Diencephalon (tissue), 1 donor: ENCODE measurements at places on chromosomes 6 and 20. TPM values are rescaled to one million over a fixed set of nuclear protein-coding genes. Genes with fewer than 3 reads are reported as not detected.

Gene SERINC3
- 116 TPM for total RNA-seq

Gene PRL
- total RNA-seq, result 0.23 TPM

Gene SAMD5
- 26.3 TPM for total RNA-seq

Gene HLA-DRB5
- 3.0 TPM for total RNA-seq

Gene LINC00237
- 10.8 TPM for total RNA-seq

Gene SLC35F1
- 121 TPM for total RNA-seq

Gene LAMA5
- 12.9 TPM for total RNA-seq

Gene GPSM3
- total RNA-seq, result 1.4 TPM

Gene IP6K3
- 0.46 TPM for total RNA-seq

Gene TRIM10
- total RNA-seq, result 0.23 TPM

Gene MYMX
- total RNA-seq, result not detected

Gene BLTP3A
- 11.3 TPM for total RNA-seq

Gene ADGRG6
- 9.9 TPM for total RNA-seq

Gene ARMH2
- total RNA-seq, result not detected

Gene TGM3
- total RNA-seq, result 0.46 TPM

Gene MACROD2
- total RNA-seq, result 43.1 TPM

Gene HLA-DQA1
- 0.92 TPM for total RNA-seq

Gene CNR1
- total RNA-seq, result 162 TPM

Gene RAB44
- total RNA-seq, result not detected

Gene CLPSL1
- not detected for total RNA-seq
